Stimulated activated CD4-positive, alpha-beta T cell treated with anti-CD3 and anti-CD28 coated beads, Interleukin-1b, Interleukin-23, amount 100 ng/mL, for 1 hour (primary cell): ENCODE measurements at places on chromosomes 5 and 9.

- no peak for DNase-seq
These were observed 19.6 kb downstream of the TCERG1 start for GRCh38 chr5:146466521-146467349.

- DNase-seq: no peak
These were observed 53.6 kb upstream of the CDH18 start for GRCh38 chr5:20041326-20042274.

GRCh38 chr5:68465934-68466551 is 250.5 kb downstream of the PIK3R1 start:
- no peak for DNase-seq

DNA sequence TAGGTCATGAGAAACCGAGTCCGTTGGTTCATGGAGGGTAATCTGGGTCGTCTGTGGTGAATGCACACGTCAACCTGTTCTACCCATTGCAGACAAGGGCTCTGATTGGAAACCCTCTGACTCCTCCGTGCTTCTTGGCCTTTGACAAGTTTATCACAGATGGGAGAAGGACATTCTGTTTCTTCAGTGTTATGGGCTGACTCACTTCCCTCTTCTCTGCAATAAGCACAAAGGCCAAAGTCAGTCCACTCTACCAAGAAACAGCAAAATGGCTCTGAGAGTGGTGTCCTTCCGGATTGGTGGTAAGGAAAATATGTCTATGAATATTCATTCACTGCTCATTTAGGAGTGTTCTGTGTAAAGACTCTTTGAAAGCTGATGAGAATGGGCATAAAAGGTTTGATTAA is 89.3 kb downstream of the FEM1C start:
- DNase-seq: no peak

DNA sequence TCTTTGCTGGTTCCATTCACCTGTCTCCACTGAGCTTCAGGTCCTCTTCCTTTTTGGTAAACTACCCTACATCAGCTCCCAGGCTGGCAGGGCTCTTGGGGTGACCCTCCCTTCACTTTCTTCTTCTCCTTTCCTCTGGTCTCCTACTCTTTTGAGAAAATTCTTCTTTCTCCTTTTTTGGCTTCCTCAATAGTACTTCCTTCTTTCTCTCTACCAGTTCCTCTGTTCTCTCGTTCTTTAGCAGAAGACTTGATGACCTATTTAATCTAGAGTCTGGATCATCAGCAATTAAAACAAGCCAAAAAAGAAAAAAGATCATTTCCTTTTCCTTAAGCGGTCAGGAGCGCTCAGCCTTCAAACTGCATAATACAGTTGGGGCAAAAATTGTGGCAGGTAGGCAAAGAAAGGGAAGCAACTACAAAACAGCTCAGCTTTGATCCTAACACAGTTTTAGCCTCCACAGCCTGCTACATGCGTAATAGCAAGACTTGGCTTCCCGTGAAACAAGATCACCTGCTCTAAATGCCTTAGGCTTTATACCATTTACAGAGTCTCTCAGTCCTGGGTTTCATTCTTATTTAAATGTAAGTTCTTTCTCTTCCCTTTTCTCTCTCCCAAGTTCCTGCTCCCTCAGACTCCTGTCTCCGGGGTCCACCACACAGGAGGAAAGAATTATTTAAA is 14.0 kb upstream of the GSN start:
- no peak for DNase-seq

- DNase-seq: no peak
These were observed 41.8 kb upstream of the NFIL3 start for GRCh38 chr9:91465420-91465819.

GRCh38 chr9:101664453-101664852 is 69.7 kb upstream of the PPP3R2 start:
- no peak for DNase-seq

- DNase-seq: no peak
These were observed 75.1 kb upstream of the PANK3 start for GRCh38 chr5:168654211-168654721.

DNA sequence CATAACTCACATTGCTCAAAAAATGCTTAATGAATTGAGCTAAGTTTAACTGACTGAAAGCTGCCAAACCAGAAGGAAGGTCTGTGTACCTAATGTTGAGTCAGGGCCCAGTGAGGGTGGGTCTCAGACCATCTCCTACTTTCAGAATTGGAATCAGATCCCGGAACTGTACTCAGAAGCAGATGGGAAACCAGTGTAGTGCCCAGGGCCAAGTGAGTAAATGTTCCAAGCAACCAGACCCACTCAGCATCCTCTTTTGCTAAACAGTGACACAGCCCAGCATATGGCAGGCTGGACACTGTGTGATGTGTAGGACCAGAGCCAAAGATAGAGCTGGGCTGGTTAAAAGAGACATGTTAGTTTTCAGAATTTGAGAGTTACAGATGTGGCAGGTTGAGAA is 94.1 kb downstream of the PLCXD3 start:
- DNase-seq: no peak

GRCh38 chr9:132197315-132197714 is 35.5 kb downstream of the NTNG2 start:
- DNase-seq: no peak

- DNase-seq: no peak
These were observed 9.1 kb downstream of the BRD3 start for GRCh38 chr9:134058716-134059115.

GRCh38 chr5:41856644-41857491 is 13.4 kb downstream of the OXCT1 start:
- DNase-seq: no peak

- DNase-seq: no peak
These were observed 49.7 kb upstream of the ARL15 start for GRCh38 chr5:54360089-54360488.

DNA sequence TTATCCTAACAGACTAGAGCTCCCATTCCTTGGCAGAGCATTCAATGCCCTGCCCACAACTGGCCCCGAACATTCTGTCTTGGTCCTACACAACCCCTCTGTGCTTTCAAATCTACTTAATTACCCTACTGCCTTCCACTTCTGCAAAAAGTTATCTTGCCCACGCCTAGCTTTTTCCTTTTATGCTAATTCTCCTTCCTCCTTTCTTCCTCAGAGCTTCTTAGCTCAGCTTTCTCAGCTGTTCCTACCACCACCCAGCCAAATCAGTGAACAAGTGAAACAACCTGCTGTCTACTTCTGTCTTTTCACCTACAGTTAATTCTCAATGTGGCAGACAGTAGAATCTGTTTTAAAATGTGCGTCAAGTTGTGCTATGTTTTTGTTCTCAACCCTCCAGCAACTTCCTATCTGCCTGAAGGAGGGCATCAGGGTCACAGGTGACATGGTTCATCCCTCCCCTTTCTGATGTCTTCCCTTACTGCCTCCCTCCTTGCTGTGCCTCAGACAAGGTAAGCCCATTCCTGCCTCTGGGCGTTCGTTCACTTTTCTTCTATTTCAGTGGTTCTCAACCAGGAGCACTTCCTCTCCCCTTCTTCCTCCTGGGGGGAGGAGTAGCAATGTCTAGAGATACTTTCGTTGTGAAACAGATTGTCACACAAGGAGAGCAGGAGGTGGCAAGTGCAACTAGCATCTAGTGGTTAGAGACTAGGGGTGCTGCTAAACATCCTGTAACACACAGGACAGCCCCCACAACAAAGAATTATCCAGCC is 1.3 kb upstream of the REEP5 start:
- no peak for DNase-seq

- DNase-seq: no peak
These were observed 17.1 kb upstream of the ANXA6 start for GRCh38 chr5:151174612-151175101.

DNA sequence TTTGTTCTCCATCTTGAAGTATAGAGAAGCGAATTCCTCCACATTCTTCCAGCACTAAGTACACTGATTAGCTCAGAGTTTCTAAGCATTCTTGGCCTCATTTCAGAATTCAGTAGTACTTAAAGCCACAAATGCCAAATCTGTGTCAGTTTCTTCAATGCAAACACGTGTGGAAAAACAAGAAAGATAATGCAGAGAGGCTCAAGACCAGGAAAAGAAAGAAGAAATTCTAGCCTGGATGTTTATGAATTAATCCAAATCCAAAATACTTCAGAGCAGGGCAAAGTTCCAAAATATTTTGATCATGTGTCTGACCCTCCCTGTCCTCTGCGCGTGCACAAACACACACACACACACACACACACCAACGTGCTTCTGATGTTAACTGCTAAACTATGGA is 457.6 kb downstream of the SLCO4C1 start:
- no peak for DNase-seq

GRCh38 chr9:99438596-99438995 is 216.5 kb downstream of the SEC61B start:
- DNase-seq: no peak

DNA sequence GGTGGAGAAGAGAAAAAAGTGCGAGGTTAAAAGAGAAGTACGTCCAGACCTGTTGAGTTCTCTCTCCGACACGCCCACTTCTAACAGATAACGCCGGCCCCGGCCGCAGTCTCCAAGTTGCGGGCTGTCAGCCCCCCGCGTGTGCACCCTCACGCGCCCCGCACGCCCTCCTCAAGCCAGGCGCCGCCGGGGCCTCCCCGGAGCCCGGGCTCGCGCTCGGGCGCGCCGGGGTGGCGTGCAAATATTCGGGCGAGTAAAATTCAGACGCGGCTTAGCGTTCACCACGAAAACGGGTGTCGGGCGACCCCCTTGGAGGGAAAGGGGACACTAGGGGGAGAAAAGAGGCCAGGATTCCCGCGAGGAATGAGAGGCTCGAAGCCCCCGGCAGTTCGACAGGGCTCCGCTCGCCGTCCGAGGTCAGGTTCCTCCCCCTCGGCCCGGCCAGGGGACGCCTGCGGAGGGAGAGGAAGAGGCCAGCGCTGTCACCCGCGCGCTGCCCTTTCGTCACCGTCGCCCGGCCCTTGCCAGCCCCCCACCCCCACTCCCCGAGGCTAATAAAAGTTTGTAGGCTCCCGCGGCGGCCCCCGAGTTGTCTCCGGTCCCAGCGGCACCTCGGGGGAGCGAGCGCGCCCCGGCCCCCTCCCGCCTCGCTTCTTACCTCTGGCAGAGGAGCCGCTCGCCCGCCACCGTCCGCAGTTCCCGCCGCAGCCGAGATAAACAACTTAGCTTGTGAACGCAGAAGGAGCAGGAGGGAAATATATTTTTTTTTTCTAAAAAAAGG is 743 bp downstream of the NR3C1 start:
- DNase-seq: no peak

DNA sequence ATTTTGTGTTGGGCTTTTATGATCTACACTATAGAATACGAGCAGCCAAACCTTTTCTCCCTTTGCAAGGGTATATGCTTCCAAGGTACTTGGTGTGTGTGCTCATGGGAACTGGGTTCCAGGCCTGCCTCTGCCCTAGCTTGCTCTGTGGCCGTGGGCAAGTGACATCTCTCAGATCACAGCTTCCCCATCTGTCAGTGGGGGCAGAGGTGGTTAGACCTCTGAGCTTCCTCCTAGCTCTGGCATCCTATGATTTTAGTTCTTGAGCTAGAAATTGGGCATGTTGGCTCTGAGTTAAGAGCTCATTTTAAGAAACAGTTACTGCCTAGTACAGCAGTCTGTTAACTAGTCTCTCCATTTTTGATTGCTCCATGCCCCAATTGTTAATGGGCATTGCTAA is 12.5 kb upstream of the CCNJL start:
- no peak for DNase-seq

- no peak for DNase-seq
These were observed 57.8 kb upstream of the RUSC2 start for GRCh38 chr9:35432076-35432475.

- no peak for DNase-seq
These were observed 2.5 kb upstream of the WHRN start for GRCh38 chr9:114507726-114508125.

- DNase-seq: no peak
These were observed 155.5 kb downstream of the GNAQ start for GRCh38 chr9:77876091-77876490.

DNA sequence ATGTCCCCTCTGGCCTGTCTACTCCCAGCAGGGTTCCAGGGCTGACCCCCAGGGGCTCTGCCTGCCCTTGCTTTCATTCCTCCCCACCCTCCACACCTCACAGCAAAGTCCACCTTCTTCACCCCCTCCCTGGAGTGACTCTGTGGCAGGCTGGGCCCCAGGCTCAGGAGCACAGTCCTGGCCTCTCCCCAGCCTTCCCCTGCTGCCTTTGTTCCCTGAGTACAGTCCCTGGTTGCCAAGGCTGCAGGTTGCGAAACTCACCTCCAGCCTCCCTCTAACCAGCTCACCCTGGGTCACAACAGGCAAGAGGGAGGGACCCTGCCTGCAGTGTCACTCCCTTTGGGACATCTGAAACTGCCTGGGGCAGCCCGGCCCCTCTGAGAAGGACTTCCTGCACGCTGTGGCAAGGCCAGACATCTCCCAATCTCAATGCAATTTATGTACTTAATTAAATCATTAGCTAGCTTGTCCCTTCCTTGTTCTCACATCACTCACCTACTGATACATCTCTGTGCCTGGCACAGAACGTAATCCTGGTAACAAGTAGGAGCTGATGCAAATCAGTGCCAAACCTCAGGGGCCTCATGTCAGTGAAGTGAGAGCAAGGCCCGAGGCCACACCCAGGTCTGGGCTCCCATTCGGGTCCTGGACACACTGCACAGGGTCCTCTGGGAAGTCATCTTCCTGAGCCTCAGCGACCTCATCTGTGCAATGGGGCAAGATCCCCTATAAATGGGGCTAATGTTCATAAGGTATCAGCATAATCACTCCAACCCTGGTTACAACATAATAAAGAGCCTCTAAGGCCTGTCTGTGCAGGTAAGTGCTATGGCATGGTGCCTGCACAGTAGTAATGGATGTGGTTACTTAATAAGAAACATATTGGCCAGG is 27.3 kb upstream of the TRIM14 start:
- no peak for DNase-seq

- DNase-seq: peak; percentile 44
These were observed 992 bp upstream of the RPP25L start for GRCh38 chr9:34612788-34613390.

- no peak for DNase-seq
These were observed 1.1 kb downstream of the FKBP15 start for GRCh38 chr9:113219969-113220368.

DNA sequence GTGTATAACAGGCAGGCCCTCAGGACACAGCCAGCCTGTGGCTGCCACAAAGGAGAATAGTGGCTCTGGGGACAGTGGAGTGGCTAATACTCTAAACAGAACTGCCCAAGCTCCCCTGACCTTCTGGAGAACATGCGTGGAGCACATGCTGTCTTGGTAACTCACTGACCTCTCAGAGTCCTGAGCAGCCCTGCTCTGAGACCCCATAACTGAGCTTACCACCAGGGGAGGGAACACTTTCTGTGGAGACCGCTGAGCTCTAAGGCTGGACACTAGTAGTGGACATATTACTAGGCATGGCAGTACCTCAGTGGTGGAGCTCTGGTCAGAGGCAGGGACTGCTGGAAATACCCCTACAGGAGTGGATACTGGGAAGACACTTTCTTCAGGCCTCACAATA is 60.2 kb upstream of the SPTLC1 start:
- no peak for DNase-seq

- DNase-seq: no peak
These were observed 28.2 kb downstream of the NMUR2 start for GRCh38 chr5:152376886-152377285.
